LHCN-M2 (cell line): ENCODE measurements at places on chromosomes 3 and 15. TPM values are rescaled to one million over a fixed set of nuclear protein-coding genes. Genes with fewer than 3 reads are reported as not detected.

- DNase-seq, result no peak
These were observed 45.6 kb downstream of the PRKCI start for GRCh38 chr3:170267793-170268192.

GRCh38 chr3:89521328-89521727, 413.9 kb downstream of the EPHA3 start:
- no peak for DNase-seq

GRCh38 chr3:163058031-163058854, 1561.6 kb downstream of the OTOL1 start:
- DNase-seq, result no peak

DNA sequence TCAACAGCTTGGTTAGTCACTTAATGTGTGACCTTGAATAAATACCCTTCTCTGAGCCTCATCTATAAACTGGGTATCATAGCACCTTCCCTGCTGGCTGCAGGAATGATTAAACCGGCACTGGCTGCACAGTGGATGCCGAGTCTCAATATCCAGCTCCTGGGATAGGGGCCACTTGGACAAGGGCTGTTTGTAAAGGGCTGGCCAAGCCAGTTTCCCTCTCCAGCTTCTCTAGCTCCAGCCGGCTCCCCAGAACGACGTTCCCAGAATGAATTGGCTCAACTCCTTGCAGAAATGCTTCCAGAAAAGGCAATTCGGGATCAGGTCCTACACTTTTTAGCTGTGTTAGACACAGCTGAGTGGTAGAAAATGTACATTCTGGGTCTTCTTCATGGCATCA, 58.8 kb downstream of the LSM3 start:
- DNase-seq, result no peak

DNA sequence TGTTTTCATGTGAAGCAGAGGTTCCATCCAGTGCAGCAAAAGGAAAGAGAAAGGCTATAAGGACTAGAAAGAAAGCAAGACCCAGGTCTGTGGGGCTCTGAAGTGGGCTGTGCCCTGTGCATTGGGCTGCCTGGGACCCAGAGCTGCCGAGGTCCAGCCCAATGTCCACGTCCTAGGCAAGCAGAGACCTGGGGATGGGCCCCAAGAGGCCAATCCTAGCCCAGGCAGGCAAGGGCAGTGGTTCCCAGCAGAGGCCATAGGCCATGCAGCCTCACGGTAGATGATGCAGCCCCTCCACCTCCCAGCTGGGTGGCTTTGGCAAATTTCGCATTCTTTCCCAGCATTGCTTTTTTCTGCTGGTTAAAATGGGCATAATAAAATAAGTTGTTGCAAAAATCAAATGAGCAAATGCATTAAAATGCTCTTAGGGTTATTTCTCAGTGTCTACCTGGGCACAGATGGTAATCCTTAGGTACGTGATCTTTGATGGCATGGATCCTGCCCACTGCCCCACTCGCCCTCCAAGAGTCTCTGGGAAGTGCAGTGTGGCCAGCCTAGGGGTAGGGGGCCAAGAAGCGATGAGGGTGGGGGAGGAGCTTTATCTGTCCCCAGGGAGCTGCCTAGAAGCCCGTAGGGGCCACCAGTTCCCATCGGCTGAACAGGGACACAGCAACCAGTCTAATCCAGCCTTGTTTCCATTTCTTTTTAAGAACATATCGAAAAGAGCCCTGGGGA, 22.3 kb upstream of the GP9 start:
- DNase-seq, result no peak

DNA sequence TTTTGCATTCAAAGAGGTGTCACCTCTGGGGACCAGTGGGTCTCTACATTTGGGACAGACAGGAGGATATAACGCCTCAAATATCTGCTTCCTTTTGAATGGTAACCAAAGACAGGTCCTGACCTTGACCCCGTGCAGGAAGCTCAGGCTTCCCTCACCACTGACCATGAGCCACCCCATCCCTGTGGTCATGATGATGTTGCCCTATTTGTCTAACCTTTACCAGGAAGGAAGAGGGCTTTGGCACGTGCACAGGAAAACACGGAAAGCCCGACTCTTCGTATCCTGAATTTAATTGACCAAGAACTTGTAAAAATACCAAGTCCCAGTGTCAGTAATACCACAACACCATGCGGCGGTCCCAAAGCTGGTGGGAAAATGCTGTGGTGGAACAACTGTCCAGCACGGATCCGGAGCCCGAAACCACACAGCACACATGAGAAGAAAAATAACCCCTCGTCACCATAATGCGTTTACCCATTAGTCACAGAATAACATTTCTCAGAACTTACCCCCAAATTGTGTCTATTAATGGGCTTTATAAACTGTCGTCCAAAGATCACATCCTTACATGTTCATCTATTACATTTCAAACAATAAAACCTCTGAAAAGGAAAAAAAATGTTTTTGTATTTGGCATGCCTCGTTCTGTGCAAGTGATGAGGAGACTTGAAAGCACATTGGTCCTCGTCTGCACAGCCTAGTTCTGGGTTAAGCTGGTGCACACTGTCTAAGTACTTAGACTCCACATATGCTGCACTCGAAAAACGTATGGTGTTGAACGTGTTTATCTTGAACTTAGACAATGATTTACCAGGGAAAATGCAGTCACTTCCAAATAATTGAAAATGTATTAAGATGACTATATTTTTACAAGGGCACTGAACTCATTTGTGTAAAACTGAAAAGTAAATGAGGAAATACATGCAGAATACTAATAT, 118.9 kb upstream of the IGF1R start:
- no peak for DNase-seq

DNA sequence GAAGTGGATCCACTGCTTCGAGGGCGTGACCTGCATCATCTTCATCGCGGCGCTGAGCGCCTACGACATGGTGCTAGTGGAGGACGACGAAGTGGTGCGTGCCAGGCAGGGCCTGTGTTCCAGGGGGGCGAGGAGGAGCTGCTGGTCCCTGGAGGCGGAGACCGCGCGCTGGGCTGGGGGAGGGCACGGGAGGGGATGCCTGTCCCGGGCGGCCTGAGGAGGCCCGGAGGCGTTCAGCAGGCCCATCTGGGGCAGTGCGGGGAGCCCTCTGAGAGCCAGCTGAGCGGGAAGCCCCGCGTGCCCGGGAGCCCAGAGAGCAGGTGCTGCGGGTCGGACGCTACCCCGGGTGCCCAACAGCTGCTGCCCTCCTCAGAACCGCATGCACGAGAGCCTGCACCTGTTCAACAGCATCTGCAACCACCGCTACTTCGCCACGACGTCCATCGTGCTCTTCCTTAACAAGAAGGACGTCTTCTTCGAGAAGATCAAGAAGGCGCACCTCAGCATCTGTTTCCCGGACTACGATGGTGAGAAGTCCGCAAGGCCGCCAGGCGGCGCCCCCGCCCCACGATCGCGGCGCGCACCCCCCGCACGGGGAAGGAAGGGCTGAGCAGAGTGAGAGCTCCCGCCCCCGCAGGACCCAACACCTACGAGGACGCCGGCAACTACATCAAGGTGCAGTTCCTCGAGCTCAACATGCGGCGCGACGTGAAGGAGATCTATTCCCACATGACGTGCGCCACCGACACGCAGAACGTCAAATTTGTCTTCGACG, 2.9 kb downstream of the GNAT1 start:
- DNase-seq, result peak; percentile 61

DNA sequence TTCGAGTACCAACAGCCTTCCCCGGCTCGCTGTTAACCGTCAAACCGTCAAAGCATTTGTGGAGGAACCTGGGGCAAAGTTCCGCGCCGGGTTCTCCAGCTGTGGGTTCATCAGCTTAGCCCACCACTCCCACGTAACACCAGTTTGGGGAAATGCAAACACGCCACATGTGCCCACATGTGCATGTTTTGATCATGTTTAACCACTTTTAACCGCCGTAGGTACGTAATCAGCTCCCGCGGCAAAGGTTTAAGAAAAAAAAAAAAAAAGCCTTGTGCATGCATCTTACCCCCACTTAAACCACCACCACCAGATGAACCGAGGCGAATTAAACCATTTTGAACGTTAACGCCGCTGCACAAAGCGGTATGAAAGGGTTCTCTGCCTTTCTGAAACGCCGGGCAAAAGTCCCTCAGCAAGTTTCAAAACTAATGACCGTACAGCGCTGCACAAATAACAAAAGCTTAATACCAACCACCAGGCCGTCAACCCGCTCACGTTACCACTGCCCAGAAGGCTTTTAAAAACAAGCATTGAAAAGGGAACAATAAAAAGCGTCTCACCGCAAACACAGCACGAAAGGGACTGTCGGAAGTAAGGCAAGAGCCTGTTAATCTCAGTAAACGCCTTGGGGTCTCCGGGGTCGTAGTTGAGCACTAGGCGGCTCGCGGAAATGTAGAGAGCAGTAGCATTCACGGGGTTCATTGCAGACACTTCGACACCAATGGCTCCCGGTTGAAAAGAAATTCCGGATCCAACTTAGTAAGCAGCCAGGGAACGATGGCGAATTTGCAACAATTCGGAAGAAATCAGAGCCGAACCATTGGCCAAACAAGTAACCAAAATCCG, 1.5 kb downstream of the MSL2 start:
- peak; percentile 22 for DNase-seq

DNA sequence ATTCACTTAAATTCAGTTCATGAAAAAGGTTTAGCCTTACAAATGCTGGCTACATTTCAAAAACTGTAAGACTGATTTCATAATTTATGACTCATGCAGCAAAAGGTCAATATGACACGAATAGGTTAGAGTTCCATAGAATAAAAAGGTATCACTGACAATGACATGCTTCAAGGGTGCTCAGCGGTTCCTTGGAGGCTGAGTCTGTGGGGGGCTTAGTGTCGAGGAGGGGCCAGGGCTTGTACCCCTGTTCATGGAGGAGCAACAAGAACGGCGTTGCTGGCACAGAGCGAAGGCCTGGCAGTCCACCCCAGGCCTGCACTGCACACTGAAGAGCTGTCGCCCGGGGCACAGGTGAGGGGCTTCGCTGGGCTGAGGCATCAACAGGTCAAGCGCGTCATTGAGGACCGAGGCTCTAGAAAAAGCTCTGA, 174.2 kb downstream of the NR1D2 start:
- DNase-seq, result peak; percentile 85

DNA sequence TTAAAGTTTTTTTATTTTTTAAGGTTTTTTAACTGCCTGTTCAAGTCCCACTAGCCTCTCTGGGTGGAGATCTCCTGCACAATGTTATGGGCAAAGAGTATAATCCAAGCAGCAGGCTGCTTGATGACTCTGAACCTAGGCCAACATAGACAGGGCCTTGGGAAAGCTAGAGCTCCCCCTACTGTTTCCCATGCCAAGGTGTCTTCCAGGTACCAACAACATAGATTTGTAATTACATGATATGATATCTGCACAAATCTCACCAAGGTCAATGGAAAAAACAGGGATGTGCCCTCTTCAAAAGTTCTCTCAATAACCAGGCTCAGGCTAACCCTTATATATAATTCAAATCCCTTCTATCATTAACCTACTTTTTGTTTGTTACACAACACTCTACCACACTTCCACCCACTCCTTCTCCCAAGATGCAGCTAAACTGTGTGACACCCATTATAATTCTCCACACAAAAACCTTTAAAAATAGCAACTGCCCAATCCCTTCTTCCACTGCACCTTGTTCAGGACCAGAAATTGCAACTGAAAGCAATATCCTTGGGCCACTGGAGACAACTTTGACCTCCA, 43.8 kb downstream of the RBM15B start:
- DNase-seq, result peak; percentile 54

GRCh38 chr15:90101969-90102890, at the start of gene IDH2:
Gene IDH2, minus strand, starts transcription at chr15:90102468. Its CDS starts 78 bp downstream, at chr15:90102390.
- peak; percentile 69 for DNase-seq

GRCh38 chr3:170614214-170614966, 28.5 kb upstream of the SLC7A14 start:
- peak; percentile 85 for DNase-seq

DNA sequence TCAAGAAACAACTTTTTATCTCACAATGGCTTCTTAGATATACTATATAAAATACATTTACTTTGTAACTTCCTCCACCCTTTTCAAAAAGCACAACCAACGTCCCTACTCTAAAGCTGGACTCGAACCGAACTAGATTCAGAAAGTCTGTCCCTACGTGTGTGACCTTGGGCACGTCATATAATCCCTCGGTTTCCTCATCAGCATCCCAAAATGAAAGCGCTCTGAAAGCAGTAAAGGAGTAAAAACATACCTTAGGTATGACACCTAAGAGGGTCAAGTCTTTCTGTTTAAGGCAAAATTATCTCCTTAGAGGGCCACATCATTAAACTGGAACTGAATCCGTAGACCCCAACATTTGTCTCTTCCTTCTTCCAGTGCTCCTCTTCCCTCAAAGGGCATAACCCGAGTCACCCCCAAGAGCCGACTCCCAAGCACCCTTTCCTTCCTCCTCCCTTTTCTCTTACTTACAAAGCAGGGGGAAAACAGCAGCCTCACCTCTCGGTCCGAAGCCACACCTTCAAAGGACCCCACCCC, 663 bp downstream of the PDCD10 start:
- DNase-seq, result peak; percentile 9

GRCh38 chr3:179452176-179452564, 900 bp upstream of the GNB4 start:
- DNase-seq, result peak; percentile 64

DNA sequence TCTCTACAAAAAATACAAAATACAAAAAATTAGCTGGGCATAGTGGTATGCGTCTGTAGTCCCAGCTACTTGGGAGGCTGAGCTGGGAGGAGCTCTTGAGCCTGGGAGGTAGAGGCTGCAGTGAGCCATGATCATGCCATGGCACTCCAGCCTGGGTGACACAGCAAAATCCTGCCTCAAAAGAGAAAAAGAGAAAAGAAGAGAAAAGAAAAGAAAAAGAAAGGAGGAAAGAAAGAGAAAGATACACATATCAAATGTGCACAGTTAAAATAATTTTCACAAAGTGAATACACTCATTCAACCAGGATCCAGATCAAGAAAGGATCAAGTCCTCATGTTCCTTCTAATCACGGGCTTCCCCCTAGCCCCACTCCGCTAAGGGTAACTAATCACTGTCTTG, 5.8 kb upstream of the C15orf61 start:
- no peak for DNase-seq

- peak; percentile 26 for DNase-seq
These were observed 20.0 kb upstream of the PRR23E start for GRCh38 chr3:127172781-127173515.

- peak; percentile 6 for DNase-seq
These were observed 341.7 kb upstream of the PROK2 start for GRCh38 chr3:72126441-72127223.

DNA sequence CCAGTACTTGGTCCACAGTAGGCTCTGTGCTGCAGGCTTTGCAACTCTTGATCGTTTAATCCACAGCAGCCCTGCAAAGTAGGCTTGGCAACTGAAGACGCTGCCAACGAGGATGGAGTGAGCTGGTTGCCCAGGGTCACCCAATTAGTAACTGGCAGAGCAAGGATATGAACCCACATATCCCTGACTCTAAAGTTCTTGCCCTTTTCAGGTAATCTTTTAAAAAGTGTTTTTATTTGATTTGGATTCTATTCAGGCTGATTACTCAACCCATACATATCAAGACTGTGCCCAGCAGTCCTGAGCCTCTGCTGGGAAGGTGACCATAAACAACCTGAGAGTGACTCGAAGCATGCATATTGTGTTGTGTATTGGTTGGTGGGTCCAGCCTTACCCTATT, 50.3 kb downstream of the PSMD6 start:
- DNase-seq, result no peak

The CDCP1 gene
- 19.6 and 23.0 TPM in 2 replicates for total RNA-seq

The COMMD4 gene
- total RNA-seq, result 185 and 198 TPM in 2 replicates

The FBXL2 gene
- total RNA-seq, result 21.9 and 27.8 TPM in 2 replicates

The CFAP92 gene
- total RNA-seq, result not detected in 2 replicates

The FBXW12 gene
- not detected in 2 replicates for total RNA-seq

The LRTM1 gene
- total RNA-seq, result not detected in 2 replicates

The LOXL1 gene
- 503 and 596 TPM in 2 replicates for total RNA-seq

The SHF gene
- 8.8 and 14.2 TPM in 2 replicates for total RNA-seq

The GOLIM4 gene
- total RNA-seq, result 35.8 and 42.1 TPM in 2 replicates
